T-helper 1 cell (primary cell): ENCODE measurements at places on chromosomes 6 and 20.

- no peak for DNase-seq
Measured at GRCh38 chr6:4101298-4101697, 22.4 kb upstream of the FAM217A start.

- no peak for DNase-seq
Measured at GRCh38 chr20:44146272-44146671, 40.7 kb downstream of the JPH2 start.

GRCh38 chr6:63348836-63349235 is 29.1 kb upstream of the LGSN start:
- DNase-seq: no peak

- DNase-seq: peak; percentile 10
Measured at GRCh38 chr6:146543211-146543939, at the start of gene RAB32. TSS of gene RAB32 (plus strand) at chr6:146543833. CDS start at chr6:146543872, 39 bp downstream.

GRCh38 chr20:49630396-49630951 is 62.5 kb upstream of the PTGIS start:
- DNase-seq: no peak

- no peak for DNase-seq
Measured at GRCh38 chr20:23356203-23356602, 5.6 kb downstream of the NXT1 start.

GRCh38 chr6:147105786-147106185 is 98.4 kb upstream of the STXBP5 start:
- DNase-seq: no peak

- no peak for DNase-seq
Measured at GRCh38 chr6:125546841-125547251, 202.6 kb upstream of the HEY2 start.

GRCh38 chr6:47130086-47130485 is 88.0 kb upstream of the ADGRF1 start:
- DNase-seq: no peak

DNA sequence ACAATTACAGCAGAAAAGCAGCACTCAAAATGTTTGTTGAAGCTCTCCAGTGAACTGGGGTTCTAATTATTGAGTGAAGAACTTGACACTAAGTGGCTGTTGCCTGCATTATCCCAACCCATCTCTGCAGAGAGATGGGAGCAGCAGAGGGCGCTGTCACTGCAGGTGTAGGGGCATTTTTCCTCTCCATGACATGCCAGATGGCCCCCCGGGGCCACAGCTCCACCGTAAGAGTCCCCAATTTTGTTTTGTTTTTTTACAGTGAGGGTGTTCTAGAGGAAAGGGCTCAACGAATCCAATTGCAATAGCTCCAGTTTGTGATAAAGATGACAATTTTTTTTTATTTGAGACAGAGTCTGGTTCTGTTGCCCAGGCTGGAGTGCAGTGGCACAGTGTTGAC is 1.9 kb upstream of the FUCA2 start:
- peak; percentile 37 for DNase-seq

- no peak for DNase-seq
Measured at GRCh38 chr20:16216227-16216913, 356.9 kb downstream of the KIF16B start.

DNA sequence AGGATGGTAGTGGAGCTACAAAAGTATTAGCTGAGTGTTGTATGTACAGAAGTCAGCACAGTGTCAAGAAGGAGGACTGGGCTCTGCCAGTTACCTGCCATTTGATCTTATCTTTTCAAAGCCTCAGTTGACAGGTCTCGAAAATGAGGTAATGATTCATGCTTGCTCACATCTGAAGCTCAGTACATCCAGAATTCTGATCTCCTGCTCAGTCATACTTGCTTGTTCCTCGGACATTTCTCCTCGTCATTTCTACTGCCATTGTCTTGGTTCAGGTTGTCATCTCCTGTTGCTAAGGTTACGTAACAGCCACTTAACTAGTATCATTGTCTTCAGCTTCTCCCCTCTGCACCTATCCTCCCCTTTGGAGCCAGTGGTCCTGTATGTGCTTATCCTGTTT is 89.5 kb downstream of the SLX4IP start:
- DNase-seq: no peak

DNA sequence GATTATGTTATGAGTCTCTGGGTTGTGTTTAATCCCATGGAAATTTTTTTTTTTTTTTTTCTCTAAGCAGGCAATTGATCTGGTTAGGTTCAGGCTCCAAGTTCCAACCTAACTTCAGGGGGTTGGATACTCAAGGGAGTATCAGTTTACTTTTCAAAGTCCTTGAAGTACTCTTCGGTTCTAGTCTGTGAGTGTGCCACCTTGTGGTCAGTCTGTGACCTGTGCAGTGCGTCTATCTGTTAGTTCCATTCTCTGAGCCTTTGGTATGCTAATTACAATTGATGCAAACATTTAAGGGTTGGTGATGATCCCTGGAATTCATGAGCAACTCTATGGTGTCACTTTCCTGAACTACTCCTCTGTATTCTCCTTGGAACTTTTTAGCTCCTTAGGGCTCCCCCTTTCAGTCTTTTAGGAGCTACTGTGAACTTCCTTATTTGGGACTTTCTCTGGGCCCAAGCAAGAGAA is 342.0 kb downstream of the SOX4 start:
- DNase-seq: peak; percentile 14

- no peak for DNase-seq
Measured at GRCh38 chr6:124099520-124099919, 295.9 kb downstream of the NKAIN2 start.

GRCh38 chr6:79239536-79240168 is 5.2 kb upstream of the HMGN3 start:
- no peak for DNase-seq

DNA sequence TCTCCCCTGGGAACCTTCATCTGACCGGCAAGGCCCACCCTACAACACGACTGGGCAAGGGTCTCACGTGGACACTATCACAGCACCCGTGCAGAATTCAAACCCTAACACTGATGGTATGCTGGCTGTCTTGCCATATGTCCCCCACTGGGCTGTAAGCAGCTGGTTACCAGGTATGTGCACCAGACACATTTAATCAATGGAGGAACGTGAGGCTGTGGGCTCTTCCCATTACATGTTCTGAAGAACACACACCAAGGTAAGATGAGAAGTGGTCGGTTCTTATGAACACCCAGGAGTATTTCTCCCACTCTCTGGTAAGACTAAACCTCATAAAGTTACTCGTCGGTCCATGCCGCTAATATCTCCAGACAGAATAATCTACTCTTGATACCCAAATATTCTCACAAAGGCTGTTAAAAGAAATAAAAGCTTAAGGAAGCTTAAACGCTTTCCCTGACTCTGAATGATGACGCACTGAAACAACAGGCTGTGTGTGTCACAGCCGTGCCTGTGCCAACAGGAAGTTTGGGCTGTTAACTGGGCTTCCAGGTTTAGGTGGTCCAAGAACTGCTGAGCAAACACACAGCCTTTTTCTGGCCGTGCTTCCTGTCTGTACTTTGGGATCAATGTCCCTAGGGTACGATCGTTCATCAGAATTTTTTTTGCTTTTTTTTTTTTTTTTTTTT is 75.3 kb downstream of the SLC23A2 start:
- DNase-seq: no peak

GRCh38 chr6:138588805-138589434 is 89.6 kb upstream of the NHSL1 start:
- no peak for DNase-seq

DNA sequence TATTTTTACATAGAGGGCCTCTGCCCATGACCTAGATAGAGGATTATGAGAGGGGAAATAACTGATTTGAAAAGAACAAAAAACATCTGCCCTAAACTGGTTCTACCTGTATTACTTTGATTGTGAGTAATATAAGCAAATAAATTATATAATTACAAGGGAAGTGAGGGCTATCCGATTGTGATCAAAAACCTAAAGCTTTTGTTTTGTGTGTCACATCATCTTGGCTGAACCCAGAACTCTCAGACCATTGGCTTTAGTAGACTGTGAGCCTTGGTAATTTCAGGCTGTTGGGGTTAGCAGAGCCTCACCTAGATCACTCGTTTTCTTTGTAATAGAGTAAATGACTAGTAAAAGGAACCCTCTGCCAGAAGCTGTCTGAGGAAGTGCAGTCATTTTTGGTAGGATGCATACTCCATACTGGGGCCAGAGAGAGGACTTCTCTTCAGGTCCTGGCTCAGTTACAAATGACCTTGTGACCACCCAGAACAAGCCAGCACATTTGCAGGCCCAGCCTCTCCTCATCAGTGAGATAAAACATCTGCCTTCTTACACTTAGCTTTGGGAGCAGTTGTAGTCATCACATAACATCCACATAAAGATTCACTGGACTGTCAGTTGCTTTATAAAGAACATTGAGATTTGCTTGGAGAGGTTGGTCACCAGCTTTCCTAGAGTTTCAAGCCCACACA is 13.5 kb downstream of the STK35 start:
- no peak for DNase-seq

GRCh38 chr20:37797669-37798175 is 103.9 kb downstream of the CTNNBL1 start:
- no peak for DNase-seq

DNA sequence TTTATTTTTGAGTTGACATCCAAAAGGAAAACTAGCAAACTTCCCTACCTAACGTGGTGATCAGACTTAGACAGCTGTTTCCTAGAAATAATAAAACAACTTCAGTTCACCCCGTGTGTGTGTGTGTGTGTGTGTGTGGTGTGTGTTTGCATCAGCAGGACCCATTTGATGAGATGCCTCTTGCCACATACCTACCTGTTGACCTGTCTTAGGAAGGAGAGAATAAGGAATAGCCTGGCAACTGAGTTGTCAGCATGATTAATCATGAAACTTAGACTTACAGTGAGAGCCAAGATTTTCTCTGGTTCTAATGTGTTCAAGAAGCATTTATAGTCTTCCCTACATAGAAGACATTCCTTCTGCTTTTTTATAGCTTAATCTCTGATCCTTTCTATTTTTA is 16.1 kb upstream of the PBOV1 start:
- no peak for DNase-seq

DNA sequence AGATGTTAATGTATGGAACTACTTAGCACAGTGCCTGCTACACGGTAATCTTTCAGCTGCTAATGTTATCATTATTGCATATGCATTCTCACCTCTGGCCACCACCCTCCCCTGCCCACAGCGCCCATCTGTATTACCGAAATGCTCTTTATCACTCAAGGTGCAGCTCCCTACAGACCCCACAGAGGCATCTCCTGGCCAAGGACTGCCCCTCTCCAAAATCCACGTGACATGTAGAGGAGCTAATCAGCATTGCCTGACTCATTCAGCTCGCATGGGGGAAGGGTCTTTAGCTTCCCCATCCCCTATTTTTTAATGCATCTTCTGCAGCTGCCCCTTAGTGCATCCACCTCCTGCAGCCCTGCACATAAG is 41.8 kb downstream of the SLC22A23 start:
- DNase-seq: no peak

- no peak for DNase-seq
Measured at GRCh38 chr6:1296542-1296941, 15.4 kb upstream of the FOXQ1 start.

DNA sequence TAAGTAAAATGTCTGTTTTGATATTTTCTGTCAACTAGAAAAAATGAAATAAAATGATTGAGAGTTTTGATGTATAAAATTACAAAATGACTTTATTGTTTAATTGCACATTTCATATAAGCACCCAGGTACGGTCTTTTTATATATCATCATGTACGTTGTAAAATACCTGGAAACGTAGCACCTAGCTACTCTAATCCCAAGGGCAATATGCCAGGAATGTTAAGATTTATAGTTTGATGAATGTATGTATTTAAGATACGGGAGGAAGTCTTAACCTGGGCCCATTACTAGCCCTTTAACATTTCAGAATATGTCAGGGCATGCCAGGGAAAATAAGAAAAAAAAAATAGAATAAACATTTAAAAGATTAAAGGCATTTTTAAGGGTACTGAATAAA is 490.9 kb upstream of the NRSN1 start:
- no peak for DNase-seq

DNA sequence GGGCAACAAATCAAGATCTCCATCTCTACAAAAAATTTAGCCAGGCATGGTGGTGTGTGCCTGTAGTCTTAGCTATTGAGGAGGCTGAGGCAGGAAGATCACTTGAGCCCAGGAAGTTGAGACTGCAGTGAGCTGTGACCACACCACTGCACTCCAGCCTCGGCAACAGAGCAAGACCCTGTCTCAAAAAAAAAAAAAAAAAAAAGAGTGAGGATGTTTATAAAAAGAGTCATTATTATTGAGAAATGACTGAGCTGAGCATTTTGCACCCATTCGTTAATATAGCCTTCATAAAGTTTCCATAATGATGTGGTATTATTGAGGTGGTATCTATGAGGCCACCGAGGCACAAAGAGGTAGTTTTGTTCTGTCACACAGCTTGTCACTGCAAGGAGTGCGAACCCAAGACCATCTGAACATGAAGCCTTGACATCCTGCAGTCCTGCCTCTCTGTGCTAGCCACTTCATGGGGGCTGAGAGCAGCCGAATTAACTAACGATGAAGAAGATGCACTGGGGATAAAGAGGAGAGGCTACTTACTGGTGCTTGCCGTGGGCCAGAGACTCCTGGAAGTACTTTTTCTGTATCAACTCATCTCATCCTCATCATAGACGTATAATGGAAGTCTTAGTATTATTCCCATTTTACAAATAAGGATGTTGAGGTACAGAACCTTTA is 175.5 kb downstream of the BCAS1 start:
- DNase-seq: no peak

- DNase-seq: no peak
Measured at GRCh38 chr6:9062596-9062995, 627.3 kb upstream of the SLC35B3 start.

DNA sequence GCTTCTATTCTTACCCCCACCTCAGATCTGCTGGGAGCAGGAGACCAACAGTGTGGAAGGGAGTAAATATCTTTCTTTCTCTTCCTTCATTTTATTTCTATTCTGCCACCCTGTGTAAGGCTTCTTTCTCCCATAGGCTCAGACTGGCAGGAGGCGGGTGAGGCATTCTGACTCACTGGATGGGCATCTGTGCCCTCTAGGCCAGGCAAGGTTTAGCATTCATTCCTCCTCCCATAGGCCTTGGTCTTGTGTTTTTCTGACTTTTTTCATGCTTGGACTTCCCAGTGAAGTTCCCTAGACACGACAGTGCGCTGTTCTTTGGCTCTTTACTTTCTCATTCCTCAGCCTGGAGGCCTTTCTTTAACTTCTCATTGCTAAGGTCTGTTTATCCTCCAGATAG is 235.2 kb downstream of the SYNE1 start:
- no peak for DNase-seq

GRCh38 chr6:119449331-119450156 is 100.0 kb upstream of the MAN1A1 start:
- no peak for DNase-seq

DNA sequence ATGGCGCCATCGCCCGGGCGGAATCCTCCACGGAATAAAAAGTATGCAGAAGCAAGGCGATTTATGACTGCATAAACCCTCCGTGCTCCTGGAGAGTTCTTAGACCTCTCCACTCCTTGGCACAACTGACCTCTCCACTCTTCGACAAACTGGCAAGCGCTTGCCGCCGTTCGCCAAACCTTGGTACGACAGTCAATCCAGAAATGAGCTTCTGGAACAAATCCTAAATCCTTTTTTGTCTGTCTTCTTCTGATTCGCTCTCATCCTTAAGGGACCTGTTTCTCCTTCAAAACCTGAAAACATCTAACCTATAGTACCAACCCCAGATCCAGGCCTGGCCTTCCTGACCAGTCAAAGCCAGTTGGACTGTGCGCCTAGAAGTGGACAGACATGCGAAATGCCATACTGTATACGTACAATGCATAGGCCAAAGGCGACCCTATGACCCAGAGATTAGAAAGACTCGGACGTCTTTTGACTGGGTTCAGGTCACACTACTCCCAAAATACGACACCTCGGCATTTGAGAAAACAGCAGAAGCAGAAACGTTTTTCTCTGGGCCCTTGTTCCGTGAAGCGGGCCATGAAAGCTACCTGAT is 59.4 kb downstream of the TRIM27 start:
- DNase-seq: no peak
